ENCODE measurements at places on chromosomes 7 and 10. TPM values are rescaled to one million over a fixed set of nuclear protein-coding genes. Genes with fewer than 3 reads are reported as not detected.

SORBS1 gene
- total RNA-seq: 15.6 TPM

ZNRF2 gene
- 20.9 TPM for total RNA-seq

CLRN3 gene
- total RNA-seq: not detected

SFRP4 gene
- total RNA-seq: not detected

AKR1C3 gene
- total RNA-seq: 6.1 TPM

CUBN gene
- total RNA-seq: 0.72 TPM

GRCh38 chr7:128362670-128363069 lies 1.2 kb upstream of the PRRT4 start:
- DNase-seq: no peak

GRCh38 chr7:155375337-155376277 lies 77.9 kb downstream of the INSIG1 start:
- DNase-seq: peak; percentile 69

DNA sequence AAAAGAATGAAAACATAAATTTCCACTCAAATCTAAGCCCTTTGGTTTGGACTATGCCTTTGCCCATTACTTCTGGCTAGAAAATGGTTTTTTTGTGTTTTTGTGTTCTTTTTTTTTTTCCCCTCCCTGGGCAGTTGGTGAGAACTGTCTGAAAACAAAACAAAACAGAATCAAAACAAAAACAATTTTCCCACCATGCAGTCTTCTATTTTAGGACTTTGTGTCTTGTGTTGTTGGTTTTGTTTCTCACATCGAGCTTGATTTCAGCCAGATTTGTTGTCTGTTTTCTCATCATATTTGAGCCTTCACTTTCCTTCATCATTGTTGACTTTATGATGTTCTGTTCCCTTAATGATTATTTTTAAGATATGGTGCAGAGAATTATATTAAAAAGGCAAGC lies 206.3 kb downstream of the MACC1 start:
- no peak for DNase-seq

Data from endodermal cell (in vitro differentiated cells).